ENCODE measurements at places on chromosomes 1 and 21. TPM values are rescaled to one million over a fixed set of nuclear protein-coding genes. Genes with fewer than 3 reads are reported as not detected.

The PYHIN1 gene
- 4.4 TPM for total RNA-seq

The WNT3A gene
- not detected for total RNA-seq

The CASQ1 gene
- total RNA-seq: not detected

The FALEC gene
- total RNA-seq: not detected

DNA sequence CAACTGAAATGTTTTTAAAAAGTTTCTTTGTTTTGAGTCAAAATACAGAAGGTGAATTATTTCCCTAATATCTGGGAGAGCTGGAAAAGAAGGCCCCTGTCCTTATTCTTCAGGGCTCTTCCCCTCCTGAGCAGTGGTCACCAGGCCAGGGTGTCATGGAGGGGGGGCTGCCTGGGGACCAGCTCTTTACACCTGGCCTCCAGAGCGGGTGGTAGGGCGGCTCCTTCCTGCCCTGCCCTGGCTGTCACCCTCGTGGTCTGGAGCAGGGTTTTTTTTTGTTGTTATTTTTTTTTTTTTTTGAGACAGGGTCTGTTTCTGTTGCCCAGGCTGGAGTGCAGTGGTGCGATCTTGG, 6.6 kb downstream of the SKI start:
- DNase-seq: no peak

- DNase-seq: no peak
These were observed 36.3 kb upstream of the S1PR1 start for GRCh38 chr1:101200513-101200912.

- no peak for DNase-seq
These were observed 15.8 kb downstream of the STIL start for GRCh38 chr1:47298025-47298699.

GRCh38 chr1:112697781-112698201, 9.1 kb downstream of the RHOC start:
- no peak for DNase-seq

DNA sequence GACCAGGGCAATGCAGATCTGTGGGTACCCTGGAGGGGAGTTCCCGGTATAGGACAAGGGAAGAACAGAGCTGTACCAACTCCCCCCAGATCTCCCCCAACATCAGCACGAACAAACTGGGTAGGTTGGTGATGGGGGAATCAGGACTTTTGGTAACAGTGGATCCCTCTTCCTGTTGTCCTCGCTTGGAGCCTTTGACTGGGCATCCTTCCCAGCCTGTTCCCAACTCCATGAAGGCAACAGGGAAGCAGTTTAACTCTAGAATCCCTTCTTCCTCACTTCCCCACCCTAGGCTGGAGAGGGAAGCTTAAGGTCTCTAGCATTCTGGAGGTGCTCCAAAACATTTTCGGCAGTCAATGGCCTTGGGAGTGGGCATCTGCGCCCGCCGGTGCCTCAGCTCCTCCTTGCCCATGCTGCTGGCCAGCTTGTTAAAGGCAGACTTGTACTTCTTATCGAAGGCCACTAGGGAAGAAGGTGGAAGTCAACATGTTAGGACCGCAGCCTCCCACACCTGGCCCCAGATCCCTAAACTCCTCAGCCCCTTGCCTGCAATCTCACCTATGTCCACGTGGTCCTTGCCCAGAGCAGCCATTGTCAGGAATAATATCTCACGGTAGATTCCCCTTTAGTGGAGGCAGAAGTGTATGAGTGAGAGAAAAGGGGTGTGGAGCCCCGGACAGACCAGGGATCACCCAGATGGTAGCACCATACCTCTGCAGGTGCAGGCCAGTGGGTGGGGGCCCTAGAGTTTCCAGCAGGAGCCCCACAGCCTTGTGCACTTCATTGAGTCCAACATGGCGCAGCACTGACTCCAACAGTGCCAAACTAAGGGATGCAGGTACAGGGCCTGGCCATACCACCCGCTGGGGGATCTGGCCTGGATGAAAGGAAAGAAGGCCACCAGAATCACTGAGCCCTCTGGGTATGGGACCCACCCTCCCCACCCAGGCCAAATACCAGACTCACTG, 7.5 kb upstream of the GATAD2B start:
- DNase-seq: no peak

DNA sequence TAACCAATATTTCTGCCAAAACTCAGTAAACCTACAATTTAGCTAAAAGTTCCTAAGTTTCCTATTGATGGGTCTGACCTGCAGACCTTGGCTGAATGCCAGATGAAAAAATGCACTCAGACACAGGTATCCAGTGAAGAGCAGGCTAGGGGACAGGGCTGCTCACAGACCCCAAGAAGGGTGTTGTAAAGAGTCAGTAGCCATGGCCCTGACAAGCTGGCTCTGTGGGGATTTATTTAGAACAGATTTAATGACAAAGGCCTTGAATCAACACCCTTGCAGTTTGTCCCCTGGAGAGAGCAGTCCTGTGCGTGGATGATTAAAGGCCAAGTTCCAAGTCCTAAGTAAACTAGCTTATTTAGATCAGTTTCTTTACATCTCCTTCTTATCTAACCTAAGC, 1243.2 kb upstream of the ADGRL4 start:
- no peak for DNase-seq

DNA sequence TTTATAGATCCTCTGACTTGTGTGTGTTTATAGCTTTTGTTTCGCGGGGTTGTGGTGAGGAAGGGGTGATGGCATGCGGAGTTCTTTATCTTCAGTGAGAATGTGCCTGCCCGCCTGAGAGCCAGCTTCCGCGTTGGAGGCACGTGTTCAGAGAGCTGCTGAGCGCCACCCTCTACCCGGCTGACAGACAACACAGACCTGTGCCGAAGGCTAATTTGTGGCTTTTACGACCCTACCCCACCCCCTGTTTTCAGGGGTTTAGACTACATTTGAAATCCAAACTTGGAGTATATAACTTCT, 14.4 kb upstream of the CD101 start:
- peak; percentile 66 for DNase-seq

DNA sequence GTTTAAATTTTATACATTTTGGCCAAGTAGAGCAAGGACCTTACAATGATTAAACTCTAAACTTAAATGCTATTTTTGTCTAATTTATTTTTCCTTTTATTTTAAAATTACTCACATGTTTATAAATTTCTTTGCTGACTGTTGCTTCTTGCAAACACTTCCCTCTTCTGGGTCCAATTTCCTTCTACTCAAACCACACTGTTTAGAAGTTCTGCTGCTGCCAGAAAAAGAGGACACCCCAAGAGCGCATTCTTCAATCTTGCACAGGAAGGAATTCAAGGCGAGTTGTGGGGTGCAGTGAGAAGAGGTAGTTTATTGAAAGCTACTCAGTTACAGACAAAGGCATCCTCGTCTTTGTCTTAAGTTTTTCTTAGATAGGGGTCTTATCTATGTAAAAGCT, 88.5 kb upstream of the NEK7 start:
- DNase-seq: no peak

- no peak for DNase-seq
These were observed 56.8 kb downstream of the NFIA start for GRCh38 chr1:61138921-61139774.

DNA sequence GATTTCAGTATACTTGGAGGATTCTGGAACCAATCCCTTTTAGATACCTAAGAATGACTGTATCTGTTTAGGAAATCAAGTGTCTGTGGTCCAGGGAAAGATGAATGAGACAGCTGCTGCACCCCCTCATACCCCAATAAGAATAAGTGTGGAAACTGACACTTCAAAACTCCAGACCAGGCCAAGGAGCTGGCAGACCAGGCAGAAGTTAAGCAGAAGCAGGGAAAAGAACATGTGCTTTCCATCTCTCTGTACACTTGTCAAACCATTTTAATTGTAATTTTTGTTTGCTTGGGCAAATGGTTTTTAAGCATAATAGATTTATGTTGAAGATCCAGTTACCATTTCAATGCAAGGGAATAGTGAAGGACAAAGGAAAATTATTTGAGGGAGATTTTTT, 100.2 kb downstream of the GREM2 start:
- no peak for DNase-seq
